ENCODE measurements at places on chromosomes 11 and 22.
A peak's percentile ranks its signal among the peaks of the same experiment; 100 is the strongest.

DNA sequence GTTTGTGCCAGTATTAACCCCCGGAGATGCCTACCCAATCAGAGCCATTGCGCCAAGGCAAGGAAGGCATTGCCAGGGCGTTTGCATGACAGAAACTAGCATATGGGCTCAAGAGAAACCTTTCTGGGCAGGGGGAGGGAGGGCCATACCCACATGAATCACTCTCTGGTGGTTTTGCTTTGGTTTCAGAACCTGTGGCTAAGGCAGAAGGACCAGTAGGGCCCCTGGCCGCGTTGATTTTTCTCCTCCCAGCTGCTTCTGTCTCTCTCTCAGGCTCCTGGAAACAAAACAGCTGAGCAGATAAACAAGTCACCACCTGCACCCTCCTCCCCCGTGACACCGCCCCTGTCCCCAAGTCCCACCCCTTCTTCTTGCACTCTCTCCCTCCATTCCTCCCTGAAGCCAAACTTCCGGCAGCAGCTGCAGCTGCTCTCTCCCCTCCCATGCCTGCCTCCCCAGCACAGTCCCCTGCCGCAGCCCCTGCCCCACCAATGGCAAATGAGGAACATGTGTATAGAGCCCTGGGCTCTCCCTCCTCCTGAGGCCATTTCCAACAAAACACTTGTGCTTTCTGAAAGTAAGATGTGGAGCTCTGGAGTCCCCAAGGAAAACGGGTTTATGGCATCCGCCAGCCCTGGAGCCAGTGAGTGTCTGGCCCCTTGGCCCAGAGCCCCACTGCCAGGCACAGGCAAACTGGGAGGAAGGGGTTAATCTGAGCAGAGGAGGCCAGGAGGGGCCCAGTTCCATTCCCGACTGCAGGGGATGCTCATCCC is 39.0 kb upstream of the ADA2 start:
- no peak for DNase-seq

- DNase-seq = no peak
These were observed 3.9 kb downstream of the MUS81 start for GRCh38 chr11:65863889-65864705.

- DNase-seq = no peak
These were observed 7.8 kb upstream of the MMP3 start for GRCh38 chr11:102850973-102851745.

DNA sequence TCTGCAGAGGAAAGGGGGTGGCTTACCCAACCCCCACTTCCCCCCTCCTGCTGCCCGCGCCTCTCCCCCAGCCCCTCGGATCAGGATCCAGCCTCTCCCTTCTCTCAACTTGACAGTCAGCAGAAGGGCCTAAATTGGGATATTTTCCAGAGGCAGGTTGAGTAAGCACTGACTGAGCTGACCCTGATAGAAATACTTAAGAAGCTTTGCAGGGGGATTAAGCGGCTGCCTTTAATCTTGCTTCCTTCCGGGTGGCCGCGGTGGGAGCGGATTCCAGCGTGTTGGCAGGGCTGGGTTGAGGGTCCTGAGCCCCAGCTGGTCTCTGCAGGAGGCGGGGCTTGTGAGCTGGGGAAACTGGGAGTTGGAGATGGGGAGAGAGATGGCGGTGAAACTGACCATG is 445.2 kb downstream of the NTM start:
- DNase-seq = no peak

- DNase-seq = no peak
These were observed 363.3 kb upstream of the CCDC90B start for GRCh38 chr11:83649528-83649855.

GRCh38 chr22:48456449-48456848 is 1371.2 kb downstream of the BRD1 start:
- no peak for DNase-seq

- DNase-seq = no peak
These were observed 21.6 kb upstream of the KCNQ1OT1 start for GRCh38 chr11:2721210-2721916.

DNA sequence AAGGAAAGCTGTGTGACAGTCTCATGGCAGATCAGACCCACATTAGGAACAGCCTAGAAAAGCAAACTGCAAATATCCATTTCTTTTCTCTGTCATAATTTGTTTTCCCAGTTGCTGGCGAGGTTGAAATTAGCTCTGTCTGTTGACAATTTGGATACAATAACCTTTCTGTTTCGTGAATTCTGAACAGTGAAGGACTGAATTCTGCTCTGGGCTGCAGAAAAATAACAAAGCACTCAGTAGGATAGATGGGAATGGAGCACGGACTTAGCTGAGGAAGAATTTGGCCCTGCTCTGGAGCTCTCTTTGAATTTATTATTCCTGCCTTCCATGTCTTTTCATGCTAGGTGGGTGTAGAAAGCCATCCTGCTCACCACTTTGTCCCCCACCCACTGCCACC is 140.3 kb downstream of the RRAS2 start:
- DNase-seq = no peak

- no peak for DNase-seq
These were observed 870.6 kb upstream of the LRRC4C start for GRCh38 chr11:42329929-42330565.

- DNase-seq = no peak
These were observed 21.4 kb downstream of the UQCR10 start for GRCh38 chr22:29788339-29789279.

- DNase-seq = no peak
These were observed 471.4 kb downstream of the SOX6 start for GRCh38 chr11:15884777-15885540.

GRCh38 chr11:86164106-86164505 is 80.4 kb upstream of the EED start:
- DNase-seq = no peak

DNA sequence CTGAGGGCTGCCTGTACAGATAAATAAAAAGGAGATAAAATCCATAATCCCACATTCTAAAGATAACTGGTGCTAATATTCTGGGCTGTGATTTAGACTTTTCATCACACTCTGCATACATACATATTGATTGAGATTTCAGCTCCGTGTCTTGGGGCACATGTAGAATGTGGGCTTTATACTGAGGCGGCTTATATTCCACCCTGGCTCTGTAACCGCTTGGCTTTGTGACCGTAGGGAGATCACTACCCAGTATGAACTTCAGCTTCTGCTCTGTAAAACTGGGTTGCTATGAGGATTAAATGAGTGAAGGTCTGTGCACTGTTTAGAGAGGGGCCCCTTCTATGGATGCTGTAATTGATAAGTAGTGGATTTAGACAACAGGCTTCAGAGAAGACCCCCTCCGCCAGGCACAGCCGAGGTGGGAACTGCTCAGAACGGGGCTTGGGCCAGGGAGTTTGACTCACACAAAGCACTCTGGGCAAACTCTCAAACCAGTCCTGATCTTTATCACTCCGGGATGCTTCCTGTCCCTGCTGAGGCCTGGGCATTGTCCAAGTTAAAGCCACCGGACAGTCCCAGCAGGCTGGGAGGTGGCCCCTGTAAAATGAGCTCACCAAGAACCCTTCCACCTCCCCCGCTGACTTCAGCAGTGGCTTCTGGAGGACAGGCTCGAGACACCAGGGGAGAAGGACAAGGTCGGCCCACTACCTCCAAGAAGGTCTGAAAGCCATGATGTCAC is 17.2 kb downstream of the KIAA1671 start:
- DNase-seq = peak; percentile 78

DNA sequence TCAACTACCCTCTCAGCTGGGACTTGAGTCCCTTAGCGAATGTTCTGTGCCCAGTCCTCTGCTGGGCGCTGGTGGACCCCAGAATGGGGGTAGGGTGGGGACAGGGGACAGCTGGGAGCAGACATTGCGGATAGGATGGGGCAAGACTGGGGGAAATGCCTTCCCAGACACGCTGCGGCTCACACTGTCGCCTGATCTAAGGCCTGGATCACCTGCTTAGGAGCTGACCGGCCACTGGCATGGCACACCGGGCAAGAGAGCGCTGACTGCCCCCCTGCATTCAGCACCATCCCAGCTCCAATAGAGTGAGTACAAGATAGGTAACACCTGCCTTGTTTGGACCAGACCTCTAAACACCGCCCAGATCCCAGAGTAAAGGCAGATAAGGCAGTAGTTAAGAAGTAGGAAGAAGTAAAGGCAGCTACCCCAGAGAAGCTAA is 1.4 kb downstream of the ARVCF start:
- no peak for DNase-seq

- no peak for DNase-seq
These were observed 18.1 kb downstream of the DTX4 start for GRCh38 chr11:59189986-59190385.

- DNase-seq = no peak
These were observed 12.9 kb downstream of the CAPN5 start for GRCh38 chr11:77079666-77080065.

All from ascending aorta (tissue), 2 donors.